ENCODE measurements at places on chromosomes 6 and 20.

GRCh38 chr6:135066806-135067205 is 12.2 kb upstream of the HBS1L start:
- no peak for DNase-seq

DNA sequence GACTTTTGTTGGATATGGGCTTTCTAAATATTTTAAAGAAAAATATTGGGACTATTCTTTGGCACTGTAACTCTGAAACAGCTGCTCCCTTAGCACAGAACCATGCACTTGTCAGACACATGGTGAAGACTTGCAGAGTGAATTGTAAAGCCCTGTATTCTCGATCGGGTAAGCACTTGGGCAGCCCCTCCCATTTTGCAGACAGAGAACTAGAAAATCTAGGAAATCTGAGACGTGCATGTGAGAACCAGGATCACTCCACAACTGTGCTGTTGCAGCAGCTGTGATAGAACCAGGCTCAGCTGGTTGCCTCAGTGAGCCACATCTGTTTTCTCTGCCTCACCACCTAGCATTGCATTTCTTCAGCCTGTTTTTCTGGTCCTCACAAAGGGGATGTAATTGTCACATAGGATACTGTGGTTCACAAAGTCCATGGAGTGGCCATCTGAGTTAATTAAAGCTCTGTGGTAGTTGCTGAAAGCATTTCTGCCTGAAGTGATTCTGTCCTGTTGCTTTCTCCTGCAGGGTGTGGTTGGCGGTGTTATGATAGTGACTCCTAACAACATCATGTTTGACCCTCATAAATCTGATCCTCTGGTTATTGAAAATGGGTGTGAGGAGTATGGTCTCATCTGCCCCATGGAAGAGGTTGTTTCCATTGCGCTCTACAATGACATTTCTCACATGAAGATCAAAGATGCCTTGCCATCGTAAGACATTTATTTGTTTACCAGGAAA is 71.8 kb upstream of the HINT3 start:
- no peak for DNase-seq

DNA sequence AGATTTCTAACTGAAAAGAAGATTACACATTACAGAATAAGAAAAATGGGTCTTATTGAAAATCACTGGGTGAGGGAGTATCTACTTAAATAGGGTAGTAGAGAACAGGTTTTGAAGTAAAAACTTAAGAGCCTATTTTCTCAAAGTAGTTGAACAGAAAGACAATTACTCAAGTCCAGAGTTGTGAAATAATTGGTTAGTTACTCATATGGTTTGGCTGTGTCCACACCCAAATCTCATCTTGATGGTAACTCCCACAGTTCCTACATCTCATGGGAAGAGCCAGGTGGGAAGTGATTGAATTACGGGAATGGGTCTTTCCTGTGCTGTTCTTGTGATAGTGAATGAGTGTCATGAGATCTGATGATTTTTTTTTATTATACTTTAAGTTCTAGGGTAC is 1035.3 kb upstream of the GJE1 start:
- DNase-seq, result no peak

- no peak for DNase-seq
These were observed 99.2 kb downstream of the NOL4L start for GRCh38 chr20:32485770-32486478.

- DNase-seq, result no peak
These were observed 6.4 kb upstream of the ABHD16B start for GRCh38 chr20:63854766-63855362.

- DNase-seq, result no peak
These were observed 22.2 kb upstream of the VEGFA start for GRCh38 chr6:43747784-43748183.

DNA sequence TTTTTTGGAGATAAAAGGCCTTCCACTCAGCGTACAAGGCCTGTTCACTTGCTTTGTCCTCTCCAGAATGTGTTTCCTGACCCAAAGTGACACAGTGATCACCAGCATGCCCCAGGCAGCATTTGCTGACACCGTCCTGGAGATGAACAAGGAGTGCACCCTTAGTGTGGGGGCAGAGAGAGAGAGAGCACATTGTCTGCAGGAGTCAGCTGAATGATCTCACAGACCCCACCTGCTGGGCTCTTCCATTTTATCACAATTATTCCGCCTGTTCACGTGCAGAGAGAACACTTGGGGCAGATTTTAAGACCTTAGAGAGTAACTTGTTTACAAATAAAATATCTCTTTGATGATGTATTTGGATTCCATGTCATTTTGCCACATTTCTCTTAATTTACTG is 22.4 kb upstream of the MAS1L start:
- no peak for DNase-seq

GRCh38 chr6:45955597-45955996 is 60.1 kb downstream of the CLIC5 start:
- DNase-seq, result no peak

DNA sequence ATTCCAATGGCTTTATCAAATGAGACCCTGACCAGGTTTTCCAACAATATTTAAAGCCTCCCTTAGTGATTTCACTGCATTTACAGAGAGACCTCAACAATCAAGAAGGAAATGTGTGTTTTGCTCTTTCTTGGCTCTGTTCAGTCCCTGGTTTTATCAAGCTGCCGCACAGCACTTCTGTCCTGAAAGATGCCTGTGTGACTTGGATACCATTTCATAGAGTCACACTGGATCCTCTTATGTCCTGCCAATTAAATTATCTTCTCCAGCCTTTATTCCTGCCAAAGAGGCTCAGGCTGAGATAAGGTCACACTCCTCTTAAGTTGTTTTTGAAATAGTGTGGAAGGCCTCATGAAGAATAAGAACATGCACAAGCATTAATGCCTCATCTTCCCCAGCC is 197.0 kb upstream of the RNF217 start:
- no peak for DNase-seq

DNA sequence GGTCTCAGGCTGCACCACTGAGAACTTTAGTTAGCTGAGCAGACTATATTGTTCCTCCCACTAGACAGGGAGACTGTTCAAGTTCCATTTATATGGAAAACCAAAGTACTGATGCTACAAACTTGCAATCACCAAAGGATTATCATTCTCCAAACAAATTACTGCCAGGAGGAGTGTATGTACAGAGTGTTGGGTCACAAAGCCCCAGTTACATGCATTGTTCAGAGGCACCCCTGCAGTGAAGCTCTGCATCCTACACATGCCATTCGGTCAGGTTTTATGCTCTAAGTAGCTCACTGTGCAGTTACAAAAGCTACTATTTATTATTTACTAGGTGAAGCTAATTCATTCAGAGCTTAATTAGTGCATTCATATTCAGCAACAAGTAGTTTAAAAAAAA is 75.8 kb downstream of the SMLR1 start:
- DNase-seq, result no peak

DNA sequence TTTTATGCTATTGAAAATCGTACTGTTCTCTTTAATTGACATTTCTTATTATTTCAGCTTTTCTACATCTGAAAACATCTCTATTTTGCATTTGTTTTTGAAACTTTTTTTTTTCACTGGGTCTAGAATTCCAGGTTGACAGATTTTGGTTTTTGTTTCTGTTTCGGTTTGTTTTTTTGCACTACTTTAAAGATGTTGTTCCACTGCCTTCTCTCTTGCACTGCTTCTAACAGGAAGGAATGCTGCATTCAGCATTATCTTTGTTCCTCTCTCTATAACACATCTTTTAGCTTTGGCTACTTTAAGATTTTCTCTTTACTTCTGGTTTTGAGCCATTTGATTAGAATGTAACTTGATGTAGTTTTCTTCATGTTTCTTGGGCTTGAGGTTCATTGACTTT is 20.1 kb upstream of the SLC17A1 start:
- no peak for DNase-seq

GRCh38 chr6:139373154-139373927 is 1.1 kb downstream of the CITED2 start:
- peak; percentile 73 for DNase-seq

GRCh38 chr6:56730663-56731529 is 88.2 kb upstream of the DST start:
- no peak for DNase-seq

GRCh38 chr20:5687884-5688283 is 62.3 kb upstream of the SHLD1 start:
- no peak for DNase-seq

Data from activated T-cell treated with anti-CD3 and anti-CD28 coated beads for 48 hours (primary cell).